ENCODE measurements at places on chromosomes 5 and 9. TPM values are rescaled to one million over a fixed set of nuclear protein-coding genes. Genes with fewer than 3 reads are reported as not detected.

PGM5 gene
- not detected for polyA plus RNA-seq

IL9 gene
- polyA plus RNA-seq: not detected

NUP214 gene
- 44.5 TPM for polyA plus RNA-seq

LRRC19 gene
- polyA plus RNA-seq: 0.71 TPM

ZNG1C gene
- 49.5 TPM for polyA plus RNA-seq

SPATA31C1 gene
- not detected for polyA plus RNA-seq

PSIP1 gene
- 839 TPM for polyA plus RNA-seq
